LoVo (cell line): ENCODE measurements at places on chromosomes 3 and 15.

DNA sequence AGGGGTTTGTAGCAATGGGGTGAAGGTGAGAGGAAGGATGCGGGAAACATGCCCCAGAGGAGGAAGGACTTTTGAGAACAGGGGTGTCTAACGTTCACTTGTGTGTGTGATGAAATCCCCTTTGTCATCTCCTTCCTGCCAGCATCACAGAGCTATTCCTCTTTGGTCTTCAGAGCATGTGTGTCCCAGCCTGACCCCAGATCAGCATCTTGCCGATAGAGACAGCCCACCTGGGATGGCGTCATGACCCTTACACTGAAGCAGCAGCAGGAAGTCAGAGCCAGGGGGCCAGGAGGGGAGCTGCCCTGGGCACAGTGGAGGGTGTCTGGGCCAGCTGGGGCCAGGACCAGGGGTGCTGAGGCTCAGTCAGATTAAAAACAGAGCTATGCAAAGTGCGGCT is 29.9 kb upstream of the GRIP2 start:
- no peak for DNase-seq

GRCh38 chr3:171435143-171435542 is 25.1 kb downstream of the TNIK start:
- no peak for DNase-seq

DNA sequence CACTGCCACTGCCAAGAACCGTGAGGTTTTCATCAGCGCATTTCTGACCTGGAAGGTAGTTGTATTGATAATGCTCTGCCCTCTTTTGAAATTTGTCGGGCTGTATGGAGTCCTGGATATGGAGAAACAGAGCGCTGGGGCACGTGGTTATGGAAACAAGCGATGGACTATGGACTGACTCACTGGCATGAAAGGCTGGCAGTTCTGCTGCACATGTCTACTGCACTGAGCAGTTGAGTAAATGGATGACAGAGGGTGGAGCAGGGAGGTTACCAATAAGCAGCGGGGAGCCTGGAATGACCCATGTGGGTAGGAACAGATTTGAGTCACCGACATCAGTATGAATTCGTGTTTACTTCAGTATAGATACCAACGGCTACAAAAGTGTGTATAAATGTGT is 429.5 kb downstream of the OCA2 start:
- DNase-seq: peak; percentile 8

DNA sequence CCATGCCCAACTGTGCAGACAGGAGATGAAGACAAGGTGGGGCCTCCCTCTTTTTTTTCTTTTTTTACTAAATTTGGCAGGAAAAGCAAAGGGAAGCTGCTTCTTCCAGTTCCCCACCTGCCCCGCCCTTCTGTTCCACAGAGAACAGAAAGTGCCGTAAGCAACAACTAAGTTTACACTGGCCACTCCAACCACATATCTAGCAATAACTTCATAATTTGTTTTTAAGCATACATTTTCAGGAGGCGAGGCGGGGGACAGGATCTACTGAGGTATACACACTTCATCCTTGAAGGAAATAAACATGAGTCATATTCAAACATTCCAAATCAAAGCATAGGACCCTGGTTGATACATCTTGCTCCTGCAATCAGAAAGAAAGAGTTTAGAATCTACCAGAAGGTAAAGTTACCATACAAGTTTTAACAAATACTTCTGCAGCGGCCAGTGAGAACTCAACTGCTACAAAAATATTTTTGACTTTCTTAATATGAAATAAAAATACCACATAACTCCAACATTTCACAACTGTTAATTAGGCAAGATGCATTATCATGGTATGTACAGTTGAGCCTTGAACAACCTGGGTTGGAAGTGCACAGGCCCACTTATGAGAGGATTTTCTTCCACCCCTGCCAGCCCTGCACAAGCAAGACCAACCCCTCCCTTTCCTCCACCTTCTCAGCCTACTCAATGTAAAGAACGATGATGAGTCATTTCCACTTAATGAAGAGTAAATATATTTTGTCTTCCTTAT is 50.7 kb downstream of the FOXP1 start:
- peak; percentile 64 for DNase-seq

GRCh38 chr3:20974396-20974795 is 776.6 kb downstream of the ZNF385D start:
- DNase-seq: no peak
